ENCODE measurements at places on chromosomes 6 and 20. TPM values are rescaled to one million over a fixed set of nuclear protein-coding genes. Genes with fewer than 3 reads are reported as not detected.
A peak's percentile ranks its signal among the peaks of the same experiment; 100 is the strongest.

Gene UNC93A
- not detected for total RNA-seq

Gene SNX5
- 154 TPM for total RNA-seq

Gene UST
- 13.3 TPM for total RNA-seq

Gene CCM2L
- total RNA-seq: not detected

Gene NRSN1
- total RNA-seq: not detected

Gene ARMC2
- total RNA-seq: 3.0 TPM

Gene CDSN
- 0.88 TPM for total RNA-seq

Gene ERVFRD-1
- not detected for total RNA-seq

Gene PLEKHG1
- 2.5 TPM for total RNA-seq

DNA sequence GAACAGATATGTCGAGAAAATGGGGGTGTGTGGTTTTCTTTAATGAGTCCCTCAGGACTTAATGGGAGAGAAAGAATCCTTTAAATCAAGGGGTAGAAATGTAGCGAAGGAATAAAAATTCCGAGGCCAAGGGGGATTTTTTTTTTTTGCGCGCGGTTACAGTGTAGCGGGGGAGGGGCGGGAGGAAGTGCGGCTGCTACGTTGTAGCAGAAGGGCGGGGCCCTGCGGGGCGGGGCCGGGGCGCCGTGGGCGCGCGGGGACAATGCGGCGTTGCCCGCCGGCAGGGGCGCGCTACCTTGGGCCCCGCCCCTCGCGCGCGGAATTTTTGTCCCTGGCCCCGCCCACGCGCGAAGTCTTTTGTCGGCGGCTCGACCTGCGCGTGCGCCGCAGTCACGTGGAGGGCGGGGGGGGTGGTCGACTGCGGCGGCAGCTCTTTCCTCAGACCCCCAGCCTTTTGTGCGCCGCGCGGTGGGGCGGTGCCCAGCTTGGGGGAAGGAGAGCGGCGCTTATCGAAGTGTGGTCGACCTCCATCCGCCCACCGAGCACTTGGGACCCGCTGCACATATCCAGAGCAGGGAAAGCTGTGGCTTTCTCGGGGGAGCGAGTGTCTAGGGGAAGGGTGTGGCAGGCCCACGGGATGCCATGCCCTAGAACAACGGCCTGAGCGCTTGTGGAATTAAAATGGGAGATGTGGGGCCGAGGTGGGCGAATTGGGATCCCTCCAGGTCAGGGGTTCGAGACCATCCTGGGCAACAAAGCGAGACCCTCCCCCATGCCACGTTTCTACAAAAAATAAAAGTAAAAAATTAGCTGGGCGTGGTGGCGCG is 1.3 kb downstream of the TUBB start:
- DNase-seq: peak; percentile 66

GRCh38 chr6:16721977-16722376 is 39.3 kb downstream of the ATXN1 start:
- peak; percentile 84 for DNase-seq

DNA sequence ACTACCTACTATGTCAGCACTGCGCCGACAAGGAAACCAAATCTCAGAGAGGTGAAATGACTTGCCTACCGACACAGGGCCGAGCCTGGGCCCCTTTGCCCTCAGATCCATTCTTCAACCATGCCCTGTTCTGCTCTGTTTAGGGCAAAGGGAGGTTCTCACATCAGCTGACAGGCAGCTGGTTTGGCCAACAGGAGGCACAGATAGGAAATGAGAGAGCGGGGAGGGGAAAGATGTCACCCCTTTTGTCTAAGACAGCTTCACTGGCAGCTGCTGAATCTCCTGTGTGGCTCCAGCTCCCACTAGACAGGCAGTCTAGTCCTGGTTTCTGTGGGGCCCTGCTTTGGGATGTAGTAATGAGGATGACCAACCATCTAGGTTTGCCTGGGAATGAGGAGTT is 158.7 kb downstream of the TMEM200A start:
- no peak for DNase-seq

DNA sequence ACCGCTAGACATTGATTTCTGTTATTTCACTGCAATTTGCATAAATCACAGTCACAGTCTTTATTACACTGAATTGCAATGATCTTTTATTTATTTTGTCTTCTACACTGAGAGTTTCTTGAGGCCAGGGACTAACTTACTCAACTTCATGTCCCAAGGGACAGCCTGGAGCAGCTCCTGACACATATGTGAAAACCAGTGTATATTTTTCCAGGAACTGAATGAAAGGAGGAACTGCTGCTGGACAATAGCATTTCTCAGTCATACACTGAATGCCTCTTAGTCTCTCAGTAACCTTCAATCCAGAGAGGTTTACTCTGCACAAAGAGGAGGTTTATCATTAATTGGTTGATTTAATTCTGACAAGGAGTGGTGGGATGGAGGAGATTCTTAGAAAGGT is 5.9 kb downstream of the F13A1 start:
- no peak for DNase-seq

GRCh38 chr6:41872147-41872546 is 23.0 kb downstream of the USP49 start:
- no peak for DNase-seq

- no peak for DNase-seq
These were observed 22.1 kb upstream of the ADGRF1 start for GRCh38 chr6:47064274-47064673.

GRCh38 chr20:59300333-59301081 is at the start of gene EDN3:
TSS of gene EDN3 (plus strand) at chr20:59300611. CDS start at chr20:59300813, 202 bp downstream.
- DNase-seq: no peak

DNA sequence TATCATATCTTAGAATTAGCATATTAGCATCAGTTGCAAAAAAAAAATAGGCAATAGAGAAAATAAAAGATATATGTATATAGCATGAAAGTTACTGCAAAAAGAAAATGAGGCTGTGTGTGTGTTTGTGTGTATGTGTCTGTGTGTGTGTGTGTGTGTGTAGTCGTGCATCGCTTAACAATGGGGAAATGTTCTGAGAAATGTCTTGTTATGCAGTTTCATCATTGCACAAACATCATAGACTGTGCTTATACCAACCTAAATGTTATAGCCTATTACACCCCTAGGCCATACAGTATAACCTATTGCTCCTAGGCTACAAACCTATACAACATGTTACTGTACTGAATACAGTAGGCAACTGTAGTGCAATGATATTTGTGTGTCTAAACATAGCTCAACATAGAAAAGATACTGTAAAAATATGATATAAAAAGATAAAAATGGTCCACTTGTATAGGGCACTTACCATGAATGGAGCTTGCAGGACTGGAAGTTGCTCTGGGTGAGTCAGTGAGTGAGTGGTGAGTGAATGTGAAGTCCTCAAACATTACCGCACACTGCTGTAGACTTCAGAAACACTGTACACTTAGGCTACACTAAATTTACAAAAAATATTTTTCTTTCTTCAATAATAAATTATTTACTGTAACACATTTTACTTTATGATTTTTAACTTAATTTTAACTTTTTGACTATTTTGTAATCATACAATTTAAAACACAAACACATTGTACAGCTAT is 805.1 kb downstream of the KIF16B start:
- DNase-seq: no peak

DNA sequence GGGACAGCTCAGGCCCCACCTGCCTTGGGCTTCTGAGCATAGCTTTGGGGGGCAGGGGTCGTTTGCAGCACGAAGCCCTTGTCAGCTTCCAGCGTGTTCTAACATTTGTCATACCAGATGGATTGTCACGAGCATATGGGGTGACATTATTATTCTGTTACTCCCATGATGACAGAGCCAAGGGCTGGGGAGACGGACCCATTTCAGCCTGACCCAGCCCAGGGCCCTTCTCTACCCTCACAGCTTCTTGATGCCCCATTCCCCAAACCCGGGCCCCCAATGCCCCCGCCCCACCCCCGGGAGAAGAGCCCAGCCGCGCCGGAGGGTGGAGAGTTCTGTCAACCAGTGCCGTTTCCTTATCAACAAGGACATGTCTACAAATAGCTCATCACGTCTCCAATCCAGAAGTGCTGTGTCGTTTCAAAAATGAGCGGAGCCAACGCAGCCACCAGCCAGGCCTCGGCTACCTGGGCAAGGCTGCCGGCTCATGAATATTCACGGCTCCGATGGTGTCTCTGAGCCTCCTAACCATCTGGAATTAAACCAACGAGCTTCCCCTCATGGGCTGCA is 9.6 kb upstream of the CHRNA4 start:
- DNase-seq: no peak

GRCh38 chr6:67883500-67884366 is 751.3 kb upstream of the ADGRB3 start:
- no peak for DNase-seq

- no peak for DNase-seq
These were observed 246.9 kb downstream of the PACRG start for GRCh38 chr6:162974685-162975084.

GRCh38 chr20:37161830-37162549 is 17.1 kb upstream of the RPN2 start:
- DNase-seq: no peak

DNA sequence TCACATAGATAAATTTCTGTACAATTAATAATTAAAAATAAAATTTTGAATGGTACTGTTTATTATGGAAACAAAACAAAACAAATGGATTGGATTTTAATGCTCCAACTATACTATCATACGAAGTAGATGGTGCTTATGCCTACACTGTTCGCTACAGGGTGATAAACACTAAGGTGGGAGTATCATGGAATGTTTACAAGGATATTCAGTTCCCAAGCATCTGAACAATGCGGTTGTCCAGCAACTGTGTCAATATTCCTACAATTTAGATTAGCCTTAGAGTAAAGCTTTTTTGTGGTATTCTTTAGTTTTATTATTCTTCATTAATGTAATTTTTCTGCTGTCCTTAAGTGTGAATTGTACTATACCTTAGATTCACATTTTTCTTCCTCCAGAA is 105.1 kb downstream of the MMS22L start:
- DNase-seq: no peak

DNA sequence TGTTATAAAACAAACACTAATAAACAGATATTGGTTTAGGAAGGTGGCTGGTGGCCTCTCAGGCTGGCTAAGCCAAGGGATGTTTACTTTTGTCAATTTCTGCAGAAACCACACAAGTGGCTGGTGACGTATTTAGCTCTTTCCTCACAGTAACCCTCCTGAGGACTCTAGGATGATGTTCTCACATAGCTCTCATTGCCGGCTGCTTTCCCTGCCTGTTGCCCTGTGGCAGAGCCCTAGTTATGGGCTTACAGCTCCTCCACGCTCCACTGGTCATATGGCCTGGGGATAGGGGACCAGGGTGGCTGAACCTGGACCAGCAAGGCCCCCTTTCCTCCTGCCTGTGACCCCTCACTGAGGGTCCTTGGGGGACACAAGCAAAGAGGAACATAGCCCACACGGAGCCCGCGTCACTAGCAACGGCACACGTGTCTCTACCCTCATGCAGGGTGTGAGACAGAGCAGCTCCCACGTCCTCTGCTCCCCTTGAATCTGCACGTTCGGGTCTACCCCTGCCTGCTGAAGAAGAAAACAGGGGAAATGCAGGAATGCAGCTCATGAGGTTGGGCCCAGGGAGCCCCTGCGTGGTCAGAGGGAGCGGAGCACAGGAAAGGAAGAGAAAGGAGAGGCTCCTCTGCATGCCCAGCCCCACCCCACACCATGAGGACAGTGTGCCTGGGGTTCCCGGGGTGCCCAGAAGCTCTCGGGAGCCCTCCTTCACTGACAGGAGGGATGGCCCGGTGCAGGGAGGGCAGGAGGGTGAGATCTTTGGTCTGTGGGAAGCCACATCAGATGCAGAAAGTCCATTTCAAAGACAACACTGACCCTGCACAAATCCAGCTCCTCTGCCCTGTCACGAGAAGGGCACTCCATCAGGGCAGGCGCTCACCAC is 13.9 kb downstream of the RAMACL start:
- DNase-seq: no peak

GRCh38 chr6:137162692-137163306 is 10.6 kb downstream of the IL22RA2 start:
- DNase-seq: no peak

DNA sequence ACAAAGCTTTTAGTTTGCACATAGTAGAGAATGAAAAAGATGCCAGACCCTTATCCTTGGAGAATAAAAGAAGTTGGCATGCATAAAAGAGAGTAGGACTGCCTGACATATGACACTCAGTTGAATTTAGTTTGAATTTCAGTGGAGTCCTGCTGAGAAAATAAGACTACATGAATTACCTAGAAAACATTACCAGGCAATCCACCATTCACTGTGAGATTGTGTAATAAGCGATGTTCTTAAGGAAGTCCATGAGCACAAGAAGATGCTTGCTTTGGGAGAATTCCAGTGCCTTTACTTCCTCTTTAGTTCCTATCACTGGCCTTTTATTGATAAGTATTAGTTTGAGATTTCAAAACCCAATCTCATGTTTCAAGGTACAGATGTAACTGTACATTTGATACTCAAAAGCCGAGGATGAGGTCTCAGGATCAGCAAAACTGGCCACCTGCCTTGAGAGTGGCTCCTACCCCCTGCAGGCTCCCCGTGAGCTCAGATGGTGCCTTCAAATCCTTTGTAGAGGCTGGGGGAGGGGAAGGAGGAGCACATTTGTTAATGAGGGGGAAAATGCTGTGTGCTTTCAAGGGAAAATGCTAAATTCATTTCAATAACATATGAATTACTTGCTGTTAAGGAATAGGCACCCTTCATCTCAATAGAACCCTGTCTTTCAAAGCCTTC is 11.2 kb upstream of the UNC93A start:
- no peak for DNase-seq

DNA sequence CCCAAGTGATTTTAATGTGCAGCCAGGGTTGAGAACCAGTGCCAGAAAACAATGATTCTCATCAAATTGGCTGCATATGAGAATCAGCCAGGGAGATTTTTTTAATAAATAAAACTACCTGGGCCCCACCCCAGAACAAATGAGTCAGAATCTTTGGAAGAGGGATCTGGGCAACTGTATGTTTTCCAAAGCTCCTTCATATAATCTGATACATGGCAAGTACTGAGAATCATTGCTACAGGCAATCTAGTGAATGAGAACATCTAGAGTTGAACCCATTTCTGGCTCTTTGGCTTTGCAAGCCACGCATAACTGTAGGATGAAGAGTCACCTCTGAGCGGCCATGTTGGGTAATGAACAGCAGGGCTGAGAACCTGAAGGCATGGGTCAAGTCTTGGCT is 26.1 kb upstream of the DSP start:
- DNase-seq: no peak

DNA sequence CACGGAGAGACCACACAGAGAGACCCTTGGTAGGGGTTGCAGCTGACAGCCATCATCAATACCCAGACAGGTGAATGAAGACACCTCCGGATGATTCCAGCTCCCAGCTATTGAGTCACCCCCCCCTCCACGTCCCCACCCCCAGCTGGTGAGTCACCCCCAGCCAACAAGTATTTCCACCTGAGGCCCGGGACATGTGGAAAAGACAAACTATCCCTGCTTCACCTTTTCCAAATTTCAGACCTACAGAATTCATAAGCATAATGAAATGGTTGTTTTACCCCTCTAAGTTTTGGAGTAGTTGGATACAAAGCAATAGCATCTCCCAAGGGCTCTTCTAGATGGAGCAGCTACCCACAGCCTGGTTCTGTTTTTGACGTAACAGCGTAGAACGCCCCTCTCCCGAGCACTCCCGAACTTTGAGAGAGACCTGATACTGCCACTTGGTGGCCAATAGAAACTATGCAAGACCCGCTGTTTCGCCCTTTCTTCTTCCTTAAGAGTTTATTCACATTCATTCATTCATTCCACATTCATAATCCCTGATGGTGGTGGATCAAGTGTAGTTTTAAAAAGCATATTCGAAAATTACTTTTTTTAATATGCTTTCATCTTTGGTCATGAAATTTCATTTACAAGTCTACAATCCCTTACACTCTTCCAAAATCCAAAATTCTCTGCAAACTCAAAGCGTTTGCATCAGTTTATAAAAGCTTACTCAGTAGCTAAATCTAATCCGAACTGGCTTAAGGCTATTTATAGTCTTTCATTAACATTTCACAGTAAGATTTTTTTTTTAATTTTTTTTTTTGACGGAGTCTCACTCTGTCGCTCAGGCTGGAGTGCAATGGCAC is 15.1 kb upstream of the PPP1R16B start:
- peak; percentile 86 for DNase-seq

GRCh38 chr20:2563116-2563515 is 26.7 kb downstream of the TMC2 start:
- DNase-seq: no peak

All from foreskin keratinocyte (primary cell).